ENCODE measurements at places on chromosomes 5 and 9. TPM values are rescaled to one million over a fixed set of nuclear protein-coding genes. Genes with fewer than 3 reads are reported as not detected.

Gene C5orf58
- not detected for total RNA-seq

Gene DND1
- total RNA-seq = 0.77 TPM

Gene ARL14EPL
- total RNA-seq = not detected

Gene ALDH1A1
- total RNA-seq = 388 TPM

Gene PCDHA10
- total RNA-seq = 0.06 TPM

Gene PTPRD
- total RNA-seq = 11.6 TPM

Gene CCNI2
- not detected for total RNA-seq

Gene ZFP37
- 1.1 TPM for total RNA-seq

Gene TLE1
- 62.9 TPM for total RNA-seq

Gene FAM200C
- total RNA-seq = 0.86 TPM

Gene PITX1
- not detected for total RNA-seq

Gene ANKRD20A1
- 2.3 TPM for total RNA-seq

Gene CDH6
- total RNA-seq = 0.49 TPM

Gene TXNDC8
- not detected for total RNA-seq

Gene G3BP1
- 95.0 TPM for total RNA-seq
